Femur (tissue), 1 donor: ENCODE measurements at places on chromosomes 12 and 14.

GRCh38 chr14:56891226-56891625, 80.9 kb upstream of the OTX2 start:
- no peak for DNase-seq

DNA sequence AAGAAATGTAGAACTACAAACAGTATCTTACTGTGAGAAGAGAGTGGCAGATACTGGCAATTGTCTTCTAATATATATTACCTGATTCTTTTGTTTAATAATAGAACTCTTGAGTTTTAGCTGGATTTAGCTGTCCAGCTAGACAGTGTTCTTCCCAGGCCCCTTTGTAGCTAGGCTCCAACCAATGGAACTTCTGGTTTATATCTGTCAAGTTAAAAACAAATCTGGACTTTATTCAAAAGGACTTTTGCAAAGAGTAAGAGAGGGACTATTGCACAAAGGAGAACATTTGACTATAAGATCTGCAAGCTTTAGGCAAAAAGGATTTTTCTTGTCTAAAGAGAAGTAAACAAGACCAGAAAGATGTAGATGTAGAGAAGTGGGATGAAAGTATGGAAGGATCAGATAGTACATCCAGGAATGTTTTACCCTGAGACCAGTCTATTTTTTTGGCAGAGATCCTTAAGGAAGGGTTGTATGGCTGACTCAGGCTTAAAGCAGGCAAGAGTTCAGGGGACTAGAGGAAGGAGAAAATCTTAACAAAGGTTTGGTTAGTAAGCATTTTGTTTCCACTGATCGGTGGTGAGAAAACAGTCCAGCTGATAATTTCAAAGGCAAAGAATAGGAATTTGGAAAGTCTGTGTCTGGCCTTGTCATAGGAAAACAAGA, 111.1 kb upstream of the PLEKHA5 start:
- no peak for DNase-seq

DNA sequence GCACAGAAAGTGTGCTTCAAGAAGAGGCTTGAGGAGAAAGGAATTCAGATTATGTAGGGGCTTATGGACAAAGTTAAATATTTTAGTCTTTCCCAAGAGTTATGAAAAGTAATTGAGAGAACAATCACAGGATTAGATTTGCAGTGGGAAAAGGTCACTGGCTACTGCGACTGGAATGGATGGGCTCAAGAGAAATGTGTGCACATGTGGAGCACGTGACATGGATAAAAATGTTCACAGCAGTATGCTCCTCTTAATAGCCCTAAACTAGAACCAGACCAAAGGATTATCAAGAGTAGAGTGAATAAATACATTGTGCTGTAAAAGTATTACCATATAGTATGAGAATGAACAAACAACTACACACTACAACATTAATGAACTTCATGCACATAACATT, 78.1 kb downstream of the ABCD2 start:
- no peak for DNase-seq

DNA sequence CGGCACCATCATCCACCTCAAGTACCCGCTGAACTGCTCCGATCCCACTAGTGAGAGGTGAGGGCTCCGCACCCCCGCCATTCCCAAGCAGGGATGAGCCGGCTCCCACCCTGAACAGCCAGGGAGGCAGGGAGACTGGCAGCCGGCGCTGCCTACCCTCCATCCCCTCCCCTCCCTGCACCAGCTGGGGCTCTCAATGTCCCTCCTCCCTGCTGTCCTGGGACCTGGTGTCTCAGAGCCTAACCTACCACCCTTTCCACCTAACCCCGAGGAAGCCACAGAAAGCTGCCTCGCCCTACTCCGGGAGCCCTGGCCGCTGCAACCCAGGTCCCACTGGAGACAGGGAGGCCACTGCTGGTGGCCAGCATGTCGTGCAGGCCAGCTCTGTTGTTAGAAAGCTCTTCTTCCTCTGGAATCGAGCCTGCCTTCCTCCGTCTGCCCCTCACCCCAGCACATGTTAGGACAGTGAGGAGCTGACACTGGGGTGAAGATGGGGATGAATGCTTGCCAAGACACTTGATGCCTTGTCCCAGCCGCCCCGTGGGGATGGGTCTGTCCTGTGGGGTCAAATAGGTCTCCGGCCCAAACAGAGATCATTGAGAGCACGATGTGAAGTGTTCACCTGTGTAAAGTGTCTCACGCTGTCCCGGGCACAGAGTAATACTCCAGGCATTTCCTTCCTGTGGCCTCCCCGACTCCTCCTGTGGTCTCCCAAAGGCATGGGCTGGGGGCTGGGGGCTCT, 1.1 kb downstream of the PTPN6 start:
- no peak for DNase-seq

- no peak for DNase-seq
Observed at GRCh38 chr12:124130691-124131591, 157.9 kb downstream of the ZNF664 start.
